ENCODE measurements at places on chromosomes 2 and 18.

DNA sequence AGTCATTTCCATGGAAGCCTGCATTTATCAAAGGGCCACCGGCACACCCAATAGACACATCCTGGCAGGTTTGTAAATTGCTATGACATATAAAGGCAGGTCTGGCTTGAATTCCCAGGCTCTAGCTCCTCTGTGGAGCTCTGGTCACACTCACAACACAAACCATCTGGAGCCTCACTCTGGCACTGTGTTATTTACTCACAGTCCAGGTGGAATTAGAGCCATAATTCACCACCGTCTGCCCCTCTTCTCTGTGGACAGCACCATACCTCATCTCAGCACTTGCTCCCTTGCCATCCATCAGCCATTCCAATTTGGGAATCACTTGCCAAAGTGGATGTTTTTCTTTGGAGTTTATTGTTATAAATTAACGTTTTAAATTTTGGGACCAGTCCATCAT lies 84.3 kb upstream of the OSR1 start:
- no peak for DNase-seq

DNA sequence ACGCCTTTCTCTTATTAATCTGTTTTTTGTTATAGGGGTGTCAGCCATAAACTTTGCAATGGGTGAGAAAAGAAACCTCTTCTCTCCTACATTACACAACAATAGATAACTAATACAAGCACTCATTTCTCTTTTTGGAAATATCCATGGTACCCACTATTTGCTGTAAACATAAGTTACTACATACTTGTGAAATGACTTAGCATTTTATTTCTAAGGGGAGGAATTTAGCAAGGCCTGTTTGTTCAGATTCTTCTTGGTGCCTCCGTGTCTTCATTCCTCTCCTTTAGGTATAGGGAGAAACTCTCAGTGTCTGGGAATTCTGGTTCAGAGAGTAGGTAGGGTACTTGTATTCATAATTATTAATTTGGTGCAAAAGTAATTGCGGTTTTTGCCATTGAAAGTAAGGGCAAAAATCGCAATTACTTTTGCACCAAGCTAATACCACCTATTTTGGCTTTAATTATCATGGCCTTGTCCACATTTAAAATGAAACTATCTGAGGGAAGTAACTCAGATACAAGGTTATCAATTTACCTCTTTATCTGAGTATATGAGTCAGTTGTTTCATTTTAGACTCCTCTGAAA lies 134.8 kb downstream of the MREG start:
- DNase-seq, result no peak

GRCh38 chr2:200306931-200307723 lies 634 bp downstream of the SPATS2L start:
- DNase-seq, result no peak

- no peak for DNase-seq
Observed at GRCh38 chr2:152443771-152444170, 108.8 kb downstream of the FMNL2 start.

DNA sequence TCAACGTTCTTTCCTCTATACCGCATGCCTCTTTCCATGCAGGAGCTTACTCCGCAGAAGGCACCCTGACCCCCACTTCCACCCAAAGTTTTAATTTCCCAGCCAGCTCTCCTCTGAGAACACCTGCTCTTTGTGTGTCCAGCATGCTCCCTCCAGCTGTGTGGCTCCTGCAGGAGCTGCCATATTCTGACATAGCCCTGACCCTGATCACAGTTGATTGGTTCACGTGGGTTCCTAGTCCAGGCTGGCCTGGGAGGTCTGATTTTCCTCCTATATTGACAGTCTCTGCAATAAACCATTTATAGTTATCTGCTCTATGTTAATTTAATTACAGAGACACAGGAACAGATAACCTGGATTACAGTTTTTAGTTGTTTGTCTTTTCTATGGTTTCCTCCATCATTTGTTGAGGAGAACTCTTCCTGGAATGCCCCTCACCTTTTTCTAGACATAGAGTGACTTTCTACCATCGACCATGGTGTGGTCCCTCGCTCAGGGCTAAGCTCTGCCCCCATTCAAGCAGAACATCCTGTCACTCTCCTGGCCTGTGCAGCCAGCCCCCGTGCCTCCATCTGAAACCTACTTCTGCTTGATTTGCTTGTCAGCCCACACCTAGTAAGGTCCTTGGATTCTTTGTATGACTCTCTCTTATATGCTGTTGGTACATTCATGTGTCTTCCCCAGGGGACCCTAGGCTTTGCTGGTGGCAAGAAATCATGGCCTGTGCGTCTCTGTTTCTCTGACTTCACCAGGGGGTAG lies 231.5 kb downstream of the LPIN1 start:
- no peak for DNase-seq

- no peak for DNase-seq
Observed at GRCh38 chr2:18559531-18560030, 872 bp downstream of the RDH14 start.

GRCh38 chr2:1227274-1227900 lies 185.9 kb upstream of the TPO start:
- no peak for DNase-seq

DNA sequence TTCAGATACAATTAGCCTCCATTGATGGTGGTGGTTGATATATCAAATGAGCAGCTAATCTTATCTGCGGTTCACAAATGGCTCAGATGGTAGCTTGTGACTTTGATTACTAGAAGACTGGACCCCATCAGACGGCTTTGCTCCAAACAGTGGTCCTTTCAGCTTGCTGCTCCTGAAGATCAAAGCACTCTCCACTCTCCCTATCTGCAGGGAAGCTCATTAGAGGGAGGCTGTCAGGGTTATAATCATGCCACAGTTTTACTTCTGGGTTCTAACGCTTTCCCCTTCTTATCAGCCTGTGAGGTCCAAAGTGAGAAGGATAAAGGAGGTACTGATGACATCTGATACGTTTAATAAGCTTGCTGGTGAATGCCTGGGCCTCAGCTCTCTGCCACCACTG lies 247.1 kb upstream of the NT5C1B start:
- no peak for DNase-seq

DNA sequence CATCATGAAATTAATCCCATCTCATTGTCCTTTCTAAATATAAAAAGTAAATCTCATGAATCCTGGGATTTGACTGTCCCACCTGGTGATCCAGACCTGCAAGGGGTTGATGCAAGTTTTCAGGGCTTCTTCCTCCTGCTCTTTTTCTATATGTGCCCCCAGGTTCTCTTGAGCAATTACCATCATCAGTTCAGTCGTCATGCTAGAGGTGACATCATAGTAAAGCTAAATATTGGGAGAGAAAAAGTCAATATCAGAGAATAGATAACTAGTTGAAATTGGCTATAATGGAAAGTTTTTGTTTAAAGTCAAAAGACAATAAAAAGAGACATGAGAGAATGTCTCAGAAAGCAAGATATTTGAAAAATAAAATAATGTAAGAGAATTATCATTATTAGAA lies 8.3 kb downstream of the MDH1B start:
- DNase-seq, result no peak

GRCh38 chr18:67766930-67767329 lies 250.4 kb upstream of the DSEL start:
- DNase-seq, result no peak

DNA sequence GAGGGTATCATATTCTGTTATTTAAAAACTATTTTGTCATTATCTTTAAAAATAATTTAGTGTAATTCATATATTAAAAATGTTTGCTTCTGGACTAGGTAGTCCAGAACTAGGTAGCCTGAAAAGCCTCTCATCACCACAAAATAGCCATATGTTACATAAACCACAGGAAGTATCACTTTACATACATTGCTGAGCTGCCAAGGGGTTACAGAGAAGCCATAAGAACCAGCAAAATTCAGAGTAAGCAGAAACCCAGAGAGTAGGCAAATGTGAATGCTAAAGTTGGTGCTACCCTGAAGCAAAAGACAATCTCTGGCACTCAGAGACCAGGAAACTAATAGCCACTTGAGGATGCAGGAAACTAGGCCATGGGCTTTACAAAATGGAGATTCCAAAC lies 60.9 kb downstream of the LOXHD1 start:
- DNase-seq, result no peak

DNA sequence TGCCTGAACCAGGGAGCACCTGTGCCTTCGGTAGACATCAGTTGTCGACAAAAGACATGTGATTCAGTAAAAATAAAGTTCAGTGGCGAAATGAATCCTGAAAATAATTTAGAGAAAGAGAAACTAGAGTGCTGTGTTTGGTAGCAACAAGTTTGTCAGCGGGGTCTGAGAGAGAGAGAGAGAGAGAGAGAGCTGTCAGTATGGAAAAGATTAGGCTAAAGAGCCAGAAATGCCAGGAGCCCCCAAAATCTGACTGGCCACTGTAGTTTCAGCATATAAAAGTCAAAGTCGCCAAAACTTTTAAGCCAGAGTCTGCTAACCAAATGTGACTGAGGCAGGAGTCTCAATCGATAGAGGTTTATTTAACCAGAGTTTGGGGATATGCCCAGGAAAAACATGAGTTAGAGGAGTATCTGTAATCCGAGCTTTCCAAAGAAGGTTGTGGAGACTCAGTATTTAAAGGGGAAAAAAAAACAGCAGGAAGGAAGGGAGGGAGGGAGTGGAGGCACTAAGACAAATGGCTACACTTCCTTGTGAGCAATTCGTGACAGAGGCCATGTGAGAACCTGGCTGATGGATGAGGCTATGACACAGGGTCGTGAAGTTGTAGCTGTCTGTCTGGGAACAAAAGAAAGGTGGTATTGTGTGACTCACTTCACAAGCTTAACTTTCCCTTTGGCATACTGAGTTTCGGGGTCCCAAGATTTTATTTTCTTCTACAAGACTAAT lies 20.5 kb upstream of the GNAL start:
- no peak for DNase-seq

DNA sequence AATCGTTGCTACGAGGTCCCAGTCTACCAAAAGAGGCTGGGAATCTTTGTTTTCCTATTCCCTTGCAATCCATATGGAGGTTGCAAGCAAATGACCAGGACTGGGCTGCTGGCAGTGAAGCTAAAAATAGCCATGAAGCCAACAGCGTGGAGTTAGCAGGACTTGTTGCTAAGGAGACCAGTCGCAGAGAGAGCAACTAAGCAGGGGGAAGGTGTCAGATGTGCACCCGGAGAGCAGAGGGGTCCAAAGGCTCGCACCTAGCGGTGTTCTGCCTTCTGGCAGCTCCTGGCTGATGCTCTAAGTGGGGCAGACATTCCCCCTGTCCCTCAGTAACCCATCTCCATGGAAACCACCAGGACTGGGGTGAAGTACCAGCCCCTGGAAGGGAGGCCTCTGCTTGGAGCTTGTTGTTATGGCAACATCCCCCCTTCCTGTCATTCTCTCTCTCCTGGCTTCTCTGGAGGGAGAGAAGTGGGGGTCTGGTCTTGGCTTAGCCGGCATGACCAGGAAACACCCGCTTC lies 84.6 kb downstream of the DNMT3A start:
- no peak for DNase-seq

GRCh38 chr2:180604077-180604476 lies 376.3 kb upstream of the UBE2E3 start:
- no peak for DNase-seq

- no peak for DNase-seq
Observed at GRCh38 chr2:64745562-64745961, 91.8 kb upstream of the SERTAD2 start.
